Stimulated activated CD4-positive, alpha-beta T cell treated with anti-CD3 and anti-CD28 coated beads, Interleukin-4, amount 100 ng/mL, for 4 hours (primary cell): ENCODE measurements at places on chromosomes 4 and X.

DNA sequence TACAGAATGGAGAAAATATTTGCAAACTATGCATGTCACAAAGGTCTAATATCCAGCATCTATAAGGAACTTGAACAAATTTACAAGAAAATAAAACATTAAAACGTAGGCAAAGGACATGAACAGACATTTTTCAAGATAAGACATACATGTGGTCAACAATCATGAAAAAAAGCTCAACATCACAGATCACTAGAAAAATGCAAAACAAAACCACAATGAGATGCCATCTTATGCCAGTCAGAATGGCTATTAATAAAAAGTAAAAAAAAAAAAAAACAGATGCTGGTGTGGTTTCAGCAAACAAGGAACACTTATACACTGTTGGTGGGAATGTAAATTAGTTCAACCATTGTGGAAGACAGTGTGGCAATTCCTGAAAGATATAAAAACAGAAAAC lies 75.8 kb upstream of the IL13RA2 start:
- no peak for DNase-seq

GRCh38 chr4:128162434-128162833 lies 101.3 kb downstream of the LARP1B start:
- no peak for DNase-seq

- DNase-seq, result no peak
These were observed 2.0 kb upstream of the NUDT9 start for GRCh38 chr4:87420276-87420830.

GRCh38 chr4:23084559-23085248 lies 392.0 kb downstream of the GBA3 start:
- no peak for DNase-seq

DNA sequence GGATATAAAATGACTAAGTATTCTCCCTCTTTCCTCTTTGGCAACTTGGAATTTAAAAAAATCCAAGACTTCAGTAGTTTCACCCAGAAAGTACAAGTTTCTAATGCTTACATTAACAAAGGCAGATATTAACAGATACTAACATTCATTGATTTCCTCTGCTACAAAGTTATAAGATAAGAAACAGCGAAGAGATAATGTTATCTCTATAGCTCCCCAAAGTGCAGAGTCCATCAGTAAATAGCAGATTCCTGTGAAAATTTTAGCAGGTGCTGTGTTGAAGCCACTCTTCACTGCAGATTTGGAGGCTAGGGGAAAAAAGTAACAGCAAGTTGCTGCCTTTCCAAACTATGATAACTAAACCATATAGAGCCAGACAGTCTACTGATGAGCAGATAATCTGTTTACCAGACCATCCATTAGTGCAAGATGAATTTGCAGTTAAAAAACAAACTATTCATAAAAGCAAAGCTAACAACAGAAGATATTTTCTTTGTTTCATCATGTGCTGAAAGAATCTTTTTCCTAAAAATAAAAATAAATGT lies 3.3 kb upstream of the CAMK2D start:
- no peak for DNase-seq

- DNase-seq, result no peak
These were observed 8.9 kb downstream of the XAGE1A start for GRCh38 chrX:52504551-52504950.

DNA sequence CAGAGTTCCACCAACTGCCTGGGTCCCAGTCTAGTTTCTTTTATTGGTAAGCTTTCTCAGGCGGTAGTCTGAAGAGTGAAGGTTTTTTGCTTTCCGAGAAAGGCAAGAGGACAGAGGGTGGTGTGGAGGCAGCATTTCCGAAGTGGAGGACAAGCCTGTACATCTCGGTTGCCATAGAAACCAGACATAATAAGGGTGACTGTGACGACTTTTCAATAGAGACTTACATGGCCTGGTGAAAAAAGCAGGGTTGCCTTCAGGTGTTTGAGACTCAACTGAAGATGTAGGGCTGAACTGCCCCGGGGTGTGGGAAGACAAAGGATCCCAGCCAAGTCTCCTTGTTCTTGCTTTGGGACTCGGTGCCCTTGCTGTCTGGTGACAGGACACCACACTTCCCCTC lies 53.6 kb upstream of the RAB40AL start:
- no peak for DNase-seq

GRCh38 chr4:115272185-115272584 lies 158.8 kb upstream of the NDST4 start:
- no peak for DNase-seq

DNA sequence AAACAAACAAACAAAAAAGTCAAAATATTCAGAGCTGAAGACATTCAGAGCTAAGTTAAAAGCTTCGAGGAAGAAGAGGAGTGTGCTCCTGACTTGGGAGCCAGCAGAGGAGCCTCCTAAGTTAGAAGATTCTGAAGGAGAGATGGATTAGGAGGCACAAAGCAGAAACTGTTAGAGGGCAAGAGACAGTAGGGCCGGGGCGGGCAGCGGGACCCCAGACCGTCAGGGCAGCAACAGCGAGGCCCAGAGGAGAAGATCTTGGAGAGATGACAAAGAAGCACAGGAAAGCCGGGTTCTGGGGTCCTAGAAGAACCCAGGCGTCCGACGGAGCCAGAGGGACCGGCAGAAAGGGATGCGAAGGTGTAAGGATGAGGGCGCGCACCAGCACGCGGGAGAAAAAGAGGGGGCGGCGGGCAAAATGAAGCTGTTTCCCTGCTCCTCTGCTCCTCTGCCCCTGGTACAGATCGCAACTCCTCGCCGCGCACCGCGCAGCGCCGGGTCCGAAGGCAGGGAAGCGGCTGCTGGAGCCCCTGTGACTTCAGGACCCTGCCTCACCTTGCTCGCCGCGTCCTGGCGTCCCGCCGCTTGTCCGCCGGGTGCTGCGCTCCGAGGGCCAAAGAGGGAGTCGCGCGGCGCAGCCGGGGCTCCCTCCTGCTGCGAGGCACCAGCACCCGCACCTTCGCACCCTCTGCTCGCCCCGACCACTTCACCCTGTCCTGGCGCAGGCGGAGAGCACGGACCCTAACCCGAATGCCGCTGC lies 477 bp downstream of the KLHL13 start:
- DNase-seq, result no peak

DNA sequence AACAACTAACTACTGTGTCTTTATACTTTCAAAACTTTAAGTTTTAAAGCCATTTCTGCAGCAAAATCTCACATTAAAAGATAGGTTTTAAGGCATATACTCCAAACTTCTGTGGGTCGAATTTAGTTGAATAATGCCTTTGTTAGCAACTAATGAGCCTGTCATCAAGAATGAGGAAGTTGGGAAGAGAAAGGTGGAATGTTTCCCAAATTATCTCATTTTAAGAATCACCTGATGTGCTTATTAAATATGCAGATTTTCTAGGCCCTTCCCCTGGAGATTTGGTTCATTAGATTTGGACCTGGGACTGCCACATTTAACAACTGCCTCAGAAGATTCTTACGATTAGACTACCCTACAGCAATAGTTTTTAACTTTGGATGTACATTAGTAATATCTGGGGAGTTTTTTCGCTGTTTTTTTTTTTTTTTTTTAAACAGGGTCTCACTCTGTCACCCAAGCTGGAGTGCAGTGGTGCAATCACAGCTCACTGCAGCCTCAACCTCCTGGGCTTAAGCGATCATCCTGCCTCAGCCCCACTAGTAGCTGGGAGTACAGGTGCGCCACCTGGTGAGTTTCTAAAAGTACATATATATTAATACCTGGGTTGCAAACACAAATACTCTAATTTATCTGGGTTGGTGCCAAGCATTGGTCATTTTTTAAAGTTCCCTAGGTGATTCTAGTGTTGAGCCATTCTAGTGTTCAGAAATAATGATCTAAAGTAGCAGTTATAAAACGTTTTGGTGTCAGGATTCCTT lies 16.1 kb upstream of the TASL start:
- peak; percentile 3 for DNase-seq

- DNase-seq, result no peak
These were observed 4.0 kb downstream of the TIMP1 start for GRCh38 chrX:47586043-47586787.

GRCh38 chr4:151204925-151205524 lies 71.9 kb upstream of the PRSS48 start:
- DNase-seq, result no peak

GRCh38 chrX:40809210-40809609 lies 73.9 kb upstream of the MED14 start:
- DNase-seq, result no peak

- no peak for DNase-seq
These were observed 59.8 kb upstream of the GPM6B start for GRCh38 chrX:13876652-13877051.

- no peak for DNase-seq
These were observed 158.0 kb downstream of the ARHGAP24 start for GRCh38 chr4:85632981-85633380.

- no peak for DNase-seq
These were observed 224.5 kb upstream of the PGRMC2 start for GRCh38 chr4:128512161-128512560.

DNA sequence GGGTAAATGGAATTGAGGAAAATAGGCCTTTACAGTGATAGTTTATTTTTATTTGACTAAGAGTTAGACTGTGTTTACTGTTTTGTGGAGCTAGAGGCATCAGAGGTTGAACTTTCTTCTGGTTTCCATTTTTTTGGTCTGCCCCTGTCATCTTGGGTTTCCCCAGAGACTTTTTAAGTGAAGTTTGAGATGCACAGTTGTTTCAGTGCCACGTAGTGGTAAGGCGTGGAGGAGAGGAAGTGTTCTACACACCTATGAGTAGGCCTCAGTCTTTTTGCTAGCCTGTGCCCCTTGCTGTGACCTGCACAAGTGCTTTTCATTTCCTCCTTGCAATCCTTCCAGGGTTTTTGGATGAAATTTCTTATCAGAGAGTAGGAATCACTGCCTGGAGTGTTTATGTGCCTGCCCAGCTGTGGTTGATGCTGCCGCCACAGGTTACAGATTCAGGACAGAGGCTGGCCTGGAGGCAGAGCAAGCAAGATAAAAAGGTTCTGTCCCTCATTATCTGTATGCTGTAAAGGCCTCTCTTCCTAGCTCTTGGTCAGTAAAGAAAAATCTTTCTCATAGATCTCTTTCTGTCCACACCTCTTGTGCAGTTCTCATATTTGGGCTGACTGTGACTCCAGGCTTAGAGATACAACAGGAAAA lies 12.5 kb upstream of the HSFX4 start:
- DNase-seq, result no peak

DNA sequence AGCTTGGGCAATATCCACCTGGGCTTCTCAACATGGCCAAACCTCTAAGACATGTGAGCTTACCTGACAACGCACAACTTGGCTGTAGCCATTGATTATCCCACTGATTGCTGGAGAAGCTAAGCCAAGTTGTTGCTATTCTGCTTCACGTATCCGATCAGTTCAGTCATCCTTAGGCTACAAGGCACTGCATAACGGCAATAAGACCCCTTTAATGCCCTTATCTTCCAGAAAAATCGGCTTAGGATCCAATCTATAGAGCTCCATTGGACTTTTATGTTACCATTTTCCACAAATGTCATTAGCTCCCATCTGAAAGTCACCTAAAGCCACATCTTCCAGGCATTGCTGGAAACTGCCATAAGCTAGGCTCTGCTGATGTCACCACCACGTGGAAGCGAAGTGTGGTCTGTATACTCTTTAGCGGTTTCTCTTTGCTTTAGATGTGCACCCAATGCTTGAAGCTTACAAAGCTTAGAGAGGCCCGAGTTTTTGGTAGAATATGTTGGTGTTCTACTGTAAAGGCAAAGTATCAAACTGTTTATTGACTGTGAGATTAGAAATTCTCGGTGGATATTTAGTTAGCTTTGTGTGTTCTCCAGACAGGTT lies 163.1 kb downstream of the CPE start:
- DNase-seq, result no peak

- DNase-seq, result no peak
These were observed 51.5 kb upstream of the PRPS1 start for GRCh38 chrX:107576841-107577240.

- DNase-seq, result no peak
These were observed 76.3 kb downstream of the ATP10D start for GRCh38 chr4:47561331-47561730.

GRCh38 chrX:154378059-154378798 lies 866 bp upstream of the EMD start:
- no peak for DNase-seq
